ENCODE measurements at places on chromosomes 2 and 18.
A peak's percentile ranks its signal among the peaks of the same experiment; 100 is the strongest.

DNA sequence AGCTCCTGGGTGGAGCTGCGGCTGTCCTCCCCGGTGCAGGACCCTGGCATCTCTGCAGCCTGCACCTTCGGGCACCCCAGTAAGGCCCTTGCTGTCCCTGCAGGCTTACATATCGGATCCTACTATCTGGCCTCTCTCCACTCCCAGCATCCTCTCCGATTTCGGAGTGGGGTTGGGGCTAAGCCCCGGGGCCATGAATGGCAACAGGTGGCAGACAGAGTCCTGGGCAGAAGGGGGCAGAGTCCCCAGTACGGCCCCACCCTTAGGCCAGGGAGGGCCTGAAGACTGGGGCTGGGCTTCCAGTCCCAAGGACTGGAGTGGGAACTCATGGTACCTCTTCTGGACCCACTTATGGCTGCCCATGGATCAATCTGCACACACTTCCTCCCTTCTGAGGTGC is 180.4 kb upstream of the MC4R start:
- no peak for DNase-seq

DNA sequence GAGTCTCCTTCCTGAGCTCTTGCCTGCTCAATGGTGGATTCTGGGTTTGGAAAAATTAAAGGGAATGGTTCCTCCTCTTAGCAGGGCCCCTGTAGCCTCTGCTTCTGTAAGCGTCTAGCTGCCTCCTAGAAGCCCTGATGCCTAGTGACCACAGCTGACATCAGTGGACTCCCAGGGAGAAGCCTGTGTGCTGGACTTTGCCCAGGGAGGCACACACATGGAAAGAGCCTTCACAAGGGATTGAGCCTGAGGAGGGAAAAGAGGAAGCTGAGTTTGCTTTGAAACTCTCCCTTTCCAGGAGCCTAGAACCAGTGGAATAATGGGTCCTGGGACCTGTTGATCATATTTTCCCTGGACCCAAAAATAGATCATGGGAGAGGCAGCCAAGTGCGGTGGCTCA is 1.4 kb upstream of the CFAP65 start:
- DNase-seq = no peak

DNA sequence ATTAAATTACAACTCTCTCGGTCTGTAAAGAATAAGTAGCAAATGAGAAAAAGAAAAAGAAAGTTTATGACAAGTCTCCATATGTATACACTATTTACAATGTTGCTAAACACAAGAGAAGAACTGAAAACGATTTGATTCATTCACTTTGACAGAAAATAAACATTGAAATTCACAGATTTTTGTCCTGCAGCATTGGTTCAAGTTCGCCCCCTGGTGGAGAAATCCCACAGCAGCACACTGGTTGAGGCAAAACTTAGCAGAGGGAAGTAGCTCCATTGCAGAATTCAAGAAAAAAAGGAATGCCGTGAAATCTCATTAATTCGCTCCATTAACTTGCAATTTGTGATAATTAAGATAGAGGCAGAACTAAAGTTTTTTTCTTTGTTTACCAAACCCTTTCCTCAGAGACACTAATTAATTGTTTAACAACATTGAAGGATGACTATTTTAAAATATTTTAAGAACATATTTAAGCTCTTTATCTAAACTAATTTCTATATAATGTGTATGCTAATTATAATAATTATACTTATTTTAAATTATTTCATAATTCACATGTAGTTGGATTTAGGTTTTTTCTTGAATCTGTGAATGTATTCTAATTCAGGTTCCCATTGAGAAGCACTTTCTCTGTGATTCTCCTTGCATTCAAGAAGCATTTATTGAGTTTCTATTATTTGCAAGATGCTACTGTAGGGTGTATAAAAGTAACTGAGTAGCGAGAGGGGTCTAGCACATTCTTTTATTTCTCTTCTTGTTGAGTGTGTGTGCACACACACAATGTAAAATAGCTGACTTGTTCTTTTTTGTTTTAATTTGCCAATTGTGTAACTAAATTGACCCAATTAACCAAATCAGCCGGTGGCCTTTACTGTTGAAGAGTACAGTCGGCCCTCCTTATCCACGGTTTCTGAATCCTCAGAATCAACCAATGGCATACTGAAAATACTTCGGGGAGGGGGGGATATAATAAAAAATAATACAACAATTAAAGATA is 74.1 kb downstream of the COL4A3 start:
- peak; percentile 12 for DNase-seq

DNA sequence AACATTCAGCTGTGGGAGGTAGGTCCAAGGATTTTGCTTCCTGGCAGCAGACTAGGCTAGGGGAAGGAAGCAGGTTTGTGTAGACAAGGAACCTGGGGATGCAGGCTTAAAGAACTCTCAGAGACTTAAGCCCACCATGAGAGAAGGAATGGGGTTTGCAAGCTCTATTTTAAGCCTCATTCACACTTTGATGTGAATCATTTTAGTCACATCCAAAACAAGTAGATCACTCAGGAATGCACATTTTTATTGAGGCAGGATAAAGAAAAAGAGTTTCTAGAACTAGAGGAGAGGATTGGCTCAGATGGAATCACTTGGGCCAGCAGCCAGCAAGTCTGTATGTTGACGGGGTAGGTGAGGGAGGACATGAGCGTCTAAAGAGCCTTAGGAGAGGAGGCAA is 3.3 kb upstream of the NAPG start:
- DNase-seq = no peak

Measured in stimulated activated CD8-positive, alpha-beta memory T cell treated with anti-CD3 and anti-CD28 coated beads, Interleukin-15, amount 100 ng/mL, for 4 hours (primary cell).